Stimulated activated CD4-positive, alpha-beta T cell treated with anti-CD3 and anti-CD28 coated beads, Interleukin-15, amount 100 ng/mL, for 1 hour (primary cell): ENCODE measurements at places on chromosomes 1 and 21.
A peak's percentile ranks its signal among the peaks of the same experiment; 100 is the strongest.

GRCh38 chr1:23726686-23727085 lies 16.6 kb upstream of the ELOA start:
- DNase-seq, result no peak

DNA sequence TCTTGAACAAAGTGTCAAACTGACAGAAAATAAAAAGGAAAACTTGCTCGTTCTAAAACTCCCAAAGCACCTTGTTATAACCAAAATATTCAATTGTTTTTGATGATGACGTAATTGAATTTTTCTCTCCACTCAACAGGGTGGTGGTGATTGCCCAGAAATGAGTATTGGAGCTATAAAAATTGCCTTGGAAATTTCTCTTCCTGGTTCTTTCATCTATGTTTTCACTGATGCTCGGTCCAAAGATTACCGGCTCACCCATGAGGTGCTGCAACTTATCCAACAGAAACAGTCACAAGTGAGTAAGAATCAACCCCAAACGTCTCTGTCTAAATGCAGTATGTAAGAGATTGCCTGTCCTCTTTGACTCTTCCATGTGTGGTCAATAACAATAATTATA lies 130.1 kb downstream of the HMCN1 start:
- DNase-seq, result no peak

DNA sequence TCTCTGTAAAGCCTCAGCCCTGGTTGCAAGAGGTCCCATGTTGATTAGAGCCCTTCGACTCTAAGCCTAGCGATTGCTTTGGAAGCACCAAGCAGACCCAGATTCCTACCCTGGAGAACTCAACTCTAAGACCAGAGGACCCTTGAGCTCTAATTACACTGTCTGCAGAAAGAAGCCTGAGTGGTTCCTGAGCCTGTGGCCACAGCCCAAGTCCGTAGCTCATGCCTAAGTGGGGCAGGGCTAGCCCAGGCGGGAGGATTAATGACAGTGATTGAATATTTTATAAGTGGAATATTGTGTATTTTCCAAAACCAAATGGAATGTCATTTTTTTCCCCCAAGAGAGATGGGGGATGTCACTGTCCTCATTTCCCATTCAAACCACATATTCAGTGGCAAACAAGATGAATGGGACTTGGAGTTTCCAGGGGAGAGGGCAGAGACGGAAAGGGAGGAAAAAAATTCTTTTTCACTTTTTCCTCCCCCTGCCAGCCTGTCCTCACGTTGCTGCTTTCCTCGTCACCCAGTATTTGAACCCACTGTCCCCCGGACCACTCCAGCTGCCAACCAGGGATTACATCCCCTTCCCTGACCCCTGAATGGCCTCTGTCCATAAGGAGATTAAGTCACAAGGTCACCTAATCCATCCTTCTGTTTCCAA lies 79.6 kb upstream of the CTTNBP2NL start:
- DNase-seq, result no peak

DNA sequence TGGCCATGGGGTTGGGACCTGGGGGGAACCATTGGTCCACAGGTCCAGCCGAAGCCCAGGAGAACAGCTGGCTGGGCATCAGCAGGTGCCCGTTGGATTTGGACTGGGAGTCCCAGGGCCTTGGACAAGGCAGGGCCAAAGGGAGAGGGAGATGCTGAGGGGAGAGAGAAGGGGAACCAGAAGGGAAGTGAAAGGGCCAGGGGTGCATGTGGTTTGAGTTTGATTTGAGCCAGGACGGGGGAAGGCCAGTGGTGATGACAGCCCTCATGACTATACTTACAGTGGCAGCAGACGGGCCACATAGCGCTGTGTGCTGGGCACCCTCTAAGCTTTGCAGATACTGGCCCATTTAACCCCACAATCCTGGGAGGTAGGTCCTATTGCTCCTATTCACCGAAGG lies 18.8 kb downstream of the AGRN start:
- DNase-seq, result no peak

DNA sequence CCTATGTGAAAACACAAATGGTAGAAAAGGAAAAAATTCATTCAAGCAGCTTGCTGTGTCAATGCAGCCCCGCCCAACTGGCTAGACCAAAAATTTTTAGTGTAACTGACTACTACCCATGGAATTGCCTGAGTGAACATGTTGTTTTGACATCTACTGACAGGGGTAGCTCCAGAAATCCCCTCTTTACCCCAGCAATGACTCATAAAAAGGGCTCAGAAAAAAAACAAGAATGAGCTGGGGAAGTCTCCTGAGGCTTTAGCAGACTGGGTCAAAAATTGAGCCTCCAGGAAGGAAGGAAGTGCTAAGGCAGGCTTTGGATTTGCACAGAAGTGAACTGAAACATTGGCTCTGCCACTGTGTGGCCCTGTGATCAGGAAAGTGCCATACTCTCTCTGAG lies 24.4 kb upstream of the FGGY start:
- DNase-seq, result no peak

DNA sequence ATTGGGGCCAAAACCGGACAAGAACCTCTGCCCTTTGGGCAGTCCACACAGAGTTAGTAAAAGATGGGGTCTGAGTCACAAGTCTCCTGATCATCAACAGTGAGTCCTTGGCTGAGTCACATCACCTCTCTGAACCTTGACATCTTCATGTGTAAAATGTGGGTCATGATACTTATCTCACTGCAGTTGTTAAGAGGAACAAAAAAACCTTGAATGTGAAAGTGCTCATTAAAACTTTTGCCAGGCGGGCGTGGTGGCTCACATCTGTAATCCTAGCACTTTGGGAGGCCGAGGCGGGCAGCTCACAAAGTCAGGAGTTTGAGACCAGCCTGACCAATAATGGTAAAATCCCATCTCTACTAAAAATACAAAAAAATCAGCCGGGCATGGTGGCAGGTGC lies 15.7 kb downstream of the S100A16 start:
- DNase-seq, result no peak

DNA sequence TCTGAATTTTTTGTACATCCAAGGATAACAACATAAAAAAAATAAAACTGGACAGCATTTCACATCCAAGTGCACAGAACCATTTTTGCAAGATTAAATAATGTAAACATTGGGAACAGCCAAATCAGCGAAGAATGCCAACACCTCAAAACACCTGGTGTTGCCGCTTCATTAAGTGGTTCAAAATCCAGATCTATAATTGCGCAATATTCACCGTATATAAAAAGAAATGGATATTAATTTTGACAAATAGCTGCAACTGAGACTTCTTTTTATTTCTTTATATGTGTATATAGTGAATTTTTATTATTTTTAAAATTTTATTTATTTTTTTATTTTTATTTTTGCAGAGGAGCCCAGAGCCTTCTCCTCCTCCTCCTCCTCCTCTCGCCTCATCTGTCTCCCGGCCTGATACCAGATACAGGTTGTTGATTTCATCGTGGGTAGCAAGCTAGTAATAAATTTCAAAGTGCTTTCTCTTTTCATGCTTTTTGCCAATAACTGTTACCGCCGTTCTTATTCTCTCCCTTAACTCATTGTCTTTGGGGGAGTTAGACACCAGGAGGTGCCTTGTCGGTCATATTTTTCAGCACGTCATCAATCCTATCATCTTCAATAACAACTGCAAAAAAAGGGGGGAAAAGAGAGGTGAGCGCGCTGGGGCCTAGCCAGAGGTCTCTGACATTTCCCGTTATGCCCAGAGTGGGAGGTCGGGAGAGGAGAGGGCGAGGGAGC lies 2.7 kb downstream of the CAMK2N1 start:
- no peak for DNase-seq

GRCh38 chr1:100643471-100644196 lies 75.9 kb upstream of the VCAM1 start:
- no peak for DNase-seq

- DNase-seq, result no peak
These were observed 17.8 kb upstream of the GRIK3 start for GRCh38 chr1:37052120-37052519.

DNA sequence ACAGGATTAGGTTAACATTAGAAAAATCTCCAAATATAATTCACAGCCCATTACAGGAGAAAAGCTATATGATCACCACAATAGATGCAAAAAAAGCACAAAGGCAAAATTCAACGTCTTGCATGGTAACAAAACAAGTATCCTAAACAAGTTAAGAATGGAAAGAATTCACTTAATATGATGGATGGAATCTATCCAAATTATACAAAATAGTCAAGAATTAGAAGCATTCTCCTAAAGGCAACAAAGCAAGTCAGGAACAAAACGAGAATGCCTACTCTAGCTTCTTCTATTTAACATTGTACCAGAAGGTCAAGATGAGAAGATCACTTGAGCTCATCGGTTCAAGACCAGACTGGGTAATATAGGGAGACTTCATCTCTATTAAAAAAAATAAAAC lies 442.8 kb downstream of the SETD4 start:
- no peak for DNase-seq

GRCh38 chr1:241310451-241310850 lies 46.6 kb downstream of the RGS7 start:
- DNase-seq, result no peak

DNA sequence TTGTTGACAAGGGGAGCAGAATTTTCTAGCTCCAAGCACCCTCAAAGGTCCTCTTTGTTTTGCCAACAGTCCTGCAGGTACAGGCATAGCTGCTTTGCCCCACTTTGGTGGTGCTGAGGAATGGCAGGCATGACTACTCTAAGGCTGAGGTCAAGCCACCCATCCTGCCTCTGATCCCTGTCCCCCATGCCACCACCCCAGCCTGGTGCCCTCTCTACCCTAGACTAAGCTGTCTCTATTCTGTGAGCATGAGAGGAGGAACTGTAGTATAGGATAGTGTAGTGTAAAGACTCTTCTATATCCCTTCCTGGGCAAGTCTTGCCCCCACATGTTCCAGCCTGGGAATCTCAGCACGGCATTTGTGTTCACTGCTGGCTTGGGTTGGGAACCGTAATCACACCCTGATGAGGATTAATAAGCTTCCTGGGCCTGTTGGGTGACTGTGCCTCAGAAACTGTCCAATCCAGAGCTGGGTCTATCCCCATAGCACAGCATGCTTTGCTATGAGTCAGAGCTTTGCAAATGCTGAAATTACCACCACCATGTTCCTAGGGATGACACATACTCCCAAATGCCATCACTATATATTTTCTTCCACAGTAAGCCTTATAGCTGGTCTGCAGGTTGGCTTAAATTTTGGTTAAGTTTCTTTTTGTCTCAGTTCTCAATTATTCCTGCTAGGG lies 105.7 kb upstream of the PPP2R5A start:
- DNase-seq, result no peak

- no peak for DNase-seq
These were observed 15.9 kb downstream of the KLHDC7A start for GRCh38 chr1:18496497-18497235.

DNA sequence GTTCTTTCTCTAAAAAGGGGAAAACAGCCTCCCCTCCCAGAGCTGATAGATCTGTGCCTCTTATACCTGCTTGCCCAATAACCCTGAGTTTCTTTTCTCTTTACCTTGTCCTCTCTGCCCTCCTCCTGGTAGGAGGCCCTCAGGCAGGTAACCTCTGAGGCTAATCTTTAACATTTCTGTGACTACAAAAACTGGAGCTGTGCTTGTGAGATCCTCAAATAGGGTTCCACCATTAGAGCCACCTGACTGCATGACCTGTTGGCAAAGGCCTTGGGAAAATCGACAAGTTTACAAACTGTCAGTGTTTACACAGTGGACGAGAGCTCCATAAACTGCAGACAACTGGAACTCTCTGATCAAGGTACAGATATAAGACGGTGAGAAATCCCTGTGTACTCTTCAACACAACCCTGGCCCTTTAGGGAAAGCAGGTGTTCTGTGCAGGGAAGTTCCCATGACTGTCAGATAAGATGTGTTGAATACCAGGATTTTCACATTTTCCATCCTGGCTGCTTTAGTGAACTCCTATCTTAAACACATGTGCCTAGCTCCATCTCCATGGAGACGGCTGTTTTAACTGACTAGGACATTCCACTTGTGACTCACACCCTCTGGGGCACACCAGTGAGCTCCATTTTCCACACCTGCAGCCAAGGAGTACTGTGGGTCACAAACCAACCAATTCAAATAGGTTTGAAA lies 38.3 kb downstream of the ECE1 start:
- no peak for DNase-seq

GRCh38 chr1:170354690-170355089 lies 177.3 kb upstream of the GORAB start:
- no peak for DNase-seq

- no peak for DNase-seq
These were observed 81.2 kb upstream of the RAVER2 start for GRCh38 chr1:64663668-64664067.

GRCh38 chr1:114467491-114467890 lies 43.5 kb downstream of the TRIM33 start:
- DNase-seq, result no peak

- DNase-seq, result no peak
These were observed 96.1 kb downstream of the SLC35F3 start for GRCh38 chr1:234000557-234001041.

- DNase-seq, result no peak
These were observed 330.2 kb downstream of the S1PR1 start for GRCh38 chr1:101566883-101567538.

- DNase-seq, result no peak
These were observed 439.6 kb upstream of the USP24 start for GRCh38 chr1:55654750-55655149.

GRCh38 chr1:211127166-211127565 lies 6.8 kb downstream of the KCNH1 start:
- DNase-seq, result no peak

DNA sequence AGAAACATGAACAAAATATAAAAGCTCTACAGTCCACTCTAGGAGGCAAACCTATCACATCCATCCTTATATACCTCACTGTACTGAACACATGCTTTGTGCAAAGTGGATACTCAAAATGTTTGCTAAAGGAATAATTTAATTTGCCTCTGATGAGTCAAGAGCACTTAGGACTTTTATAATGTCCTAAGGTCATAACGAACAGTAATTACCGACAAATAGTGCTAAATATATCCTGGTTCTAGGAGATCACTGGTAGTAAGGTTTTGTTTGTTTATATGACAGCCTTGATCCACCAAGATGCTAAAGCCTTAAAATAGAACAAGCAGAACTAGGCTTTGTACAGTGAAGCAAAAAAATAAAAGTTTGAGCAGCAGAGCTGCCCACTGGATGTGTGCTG lies 70.6 kb downstream of the GADD45A start:
- DNase-seq, result no peak

- peak; percentile 54 for DNase-seq
These were observed 48.0 kb upstream of the SLC19A1 start for GRCh38 chr21:45590246-45590725.

- DNase-seq, result no peak
These were observed 36.2 kb downstream of the GORAB start for GRCh38 chr1:170568197-170568596.

DNA sequence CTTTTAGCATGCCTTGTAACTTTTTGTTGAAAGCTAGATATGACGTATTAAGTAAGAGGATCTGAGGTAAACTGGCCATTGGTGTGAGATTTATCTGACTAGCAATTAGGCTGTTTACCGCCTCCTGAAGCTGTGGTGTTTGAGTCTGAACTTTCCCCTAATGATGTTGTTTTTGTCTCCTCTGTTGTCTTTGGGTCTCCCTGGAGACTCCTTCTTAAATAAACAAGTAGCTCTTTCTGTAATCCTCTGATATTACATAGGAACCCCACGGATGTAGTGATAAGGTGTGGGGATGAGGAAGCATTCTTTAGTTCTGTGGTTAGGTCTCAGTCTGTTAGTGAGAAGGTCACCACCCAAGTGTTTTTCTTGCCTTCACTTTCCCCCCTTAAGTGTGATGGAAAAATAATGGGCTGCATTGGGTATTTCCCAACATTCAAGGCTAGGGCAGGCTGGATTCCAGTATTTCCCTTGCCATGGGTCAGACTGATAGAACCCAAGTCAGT lies 33.0 kb downstream of the PRSS38 start:
- DNase-seq, result no peak
